ENCODE measurements at places on chromosomes 3 and 15.
A peak's percentile ranks its signal among the peaks of the same experiment; 100 is the strongest.

GRCh38 chr3:162626172-162626571 lies 1129.6 kb downstream of the OTOL1 start:
- DNase-seq: no peak

DNA sequence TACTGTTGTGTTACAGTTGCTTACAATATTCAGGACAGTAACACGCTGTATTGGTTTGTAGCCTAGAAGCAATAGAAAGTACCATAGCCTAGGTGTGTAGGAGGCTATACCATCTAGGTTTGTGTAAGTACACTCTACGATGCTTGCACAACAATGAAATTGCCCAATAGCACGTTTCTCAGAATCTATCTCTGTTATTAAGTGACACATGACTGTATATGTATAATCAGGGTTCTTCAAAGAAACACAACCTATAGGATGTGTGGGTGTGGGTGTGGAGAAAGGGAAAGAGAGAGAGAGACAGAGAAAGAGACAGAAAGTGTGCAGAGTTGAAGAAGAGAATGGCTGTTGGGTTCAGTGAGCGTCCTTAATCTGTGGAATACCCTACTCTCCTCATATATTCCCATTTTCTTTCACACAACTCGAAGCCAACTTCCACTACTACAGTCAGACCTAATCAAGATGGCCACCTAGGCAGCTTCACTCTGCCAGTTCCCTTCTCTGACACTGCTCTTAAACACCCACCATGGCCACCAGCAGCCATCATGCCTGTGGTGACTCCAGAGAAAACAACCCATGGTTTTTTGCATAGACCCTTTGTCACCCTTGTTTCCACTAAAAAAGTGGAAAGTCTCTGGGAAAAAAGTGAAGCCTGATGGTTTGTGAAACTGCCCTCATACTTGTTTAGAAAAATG lies 5.8 kb upstream of the PPP4R2 start:
- no peak for DNase-seq

GRCh38 chr3:104176706-104177105 lies 1190.0 kb upstream of the ALCAM start:
- DNase-seq: no peak

GRCh38 chr3:115698851-115699591 lies 75.7 kb downstream of the GAP43 start:
- DNase-seq: no peak

- no peak for DNase-seq
Observed at GRCh38 chr3:186514296-186515002, 29.7 kb downstream of the CRYGS start.

DNA sequence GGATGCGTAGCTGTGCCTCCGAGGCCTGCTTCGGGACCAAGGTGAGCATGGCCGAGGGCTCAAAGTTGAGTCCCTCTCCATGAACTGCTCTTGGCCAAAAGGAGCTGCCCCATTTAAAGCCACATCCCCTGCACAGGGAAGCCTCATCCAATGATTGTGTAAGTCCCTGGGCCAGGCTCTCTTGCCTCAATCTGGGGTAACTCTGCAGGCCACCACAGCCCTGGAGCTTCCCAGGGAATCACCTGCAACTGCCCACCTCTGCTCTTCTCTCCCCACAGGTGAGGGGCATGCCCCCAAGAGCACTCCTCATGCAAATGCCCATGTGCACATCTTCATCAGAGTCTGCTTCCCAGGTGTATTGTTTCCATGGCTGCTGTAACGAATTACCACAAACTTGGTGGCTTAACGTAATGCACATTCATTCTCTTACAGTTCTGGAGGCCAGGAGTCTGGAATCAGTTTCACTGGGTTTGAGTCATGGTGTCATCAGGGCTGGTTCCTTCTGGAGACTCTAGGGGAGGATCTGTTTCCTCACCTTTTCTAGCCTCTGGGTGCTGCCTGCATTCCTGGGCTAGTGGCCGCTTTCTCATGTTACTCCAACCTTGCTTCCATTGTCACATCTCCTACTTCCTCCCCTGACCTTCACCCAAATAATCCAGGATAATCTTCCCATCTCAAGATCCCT lies 25.0 kb upstream of the LOXL1 start:
- no peak for DNase-seq

GRCh38 chr3:57281715-57282114 lies 10.8 kb downstream of the ASB14 start:
- DNase-seq: peak; percentile 55

DNA sequence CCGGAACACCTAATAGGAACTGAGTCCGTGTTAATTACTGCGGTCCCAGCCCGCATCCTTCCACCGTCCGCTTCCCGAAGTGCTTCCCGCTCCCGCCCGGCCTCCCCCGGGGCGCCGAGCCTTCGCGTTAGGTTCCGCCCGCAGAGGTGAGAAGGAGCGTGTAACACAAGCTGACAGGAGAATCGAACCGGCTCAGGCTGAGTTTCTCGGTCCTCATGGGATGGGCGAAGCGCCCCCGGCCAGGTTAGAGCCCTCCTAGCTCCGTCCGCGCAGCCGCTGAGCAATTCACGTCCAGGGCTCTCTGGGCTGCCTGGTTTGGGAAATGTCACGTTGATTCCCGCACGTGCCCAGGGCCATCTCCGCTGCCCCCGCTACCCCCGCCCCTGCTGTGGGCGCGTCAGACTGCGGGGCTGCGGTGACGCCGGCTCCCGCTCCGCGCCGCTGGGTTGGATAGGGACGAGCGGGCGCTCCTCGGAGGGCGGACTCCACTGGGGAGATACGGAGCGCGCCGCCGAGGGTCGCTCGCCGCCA lies 954 bp downstream of the CLDN11 start:
- DNase-seq: no peak

GRCh38 chr3:131608741-131609140 lies 106.0 kb upstream of the MRPL3 start:
- no peak for DNase-seq

GRCh38 chr3:187196573-187197334 lies 532 bp upstream of the RTP1 start:
- DNase-seq: no peak

- DNase-seq: no peak
Observed at GRCh38 chr3:100425316-100425715, 24.0 kb downstream of the LNP1 start.

DNA sequence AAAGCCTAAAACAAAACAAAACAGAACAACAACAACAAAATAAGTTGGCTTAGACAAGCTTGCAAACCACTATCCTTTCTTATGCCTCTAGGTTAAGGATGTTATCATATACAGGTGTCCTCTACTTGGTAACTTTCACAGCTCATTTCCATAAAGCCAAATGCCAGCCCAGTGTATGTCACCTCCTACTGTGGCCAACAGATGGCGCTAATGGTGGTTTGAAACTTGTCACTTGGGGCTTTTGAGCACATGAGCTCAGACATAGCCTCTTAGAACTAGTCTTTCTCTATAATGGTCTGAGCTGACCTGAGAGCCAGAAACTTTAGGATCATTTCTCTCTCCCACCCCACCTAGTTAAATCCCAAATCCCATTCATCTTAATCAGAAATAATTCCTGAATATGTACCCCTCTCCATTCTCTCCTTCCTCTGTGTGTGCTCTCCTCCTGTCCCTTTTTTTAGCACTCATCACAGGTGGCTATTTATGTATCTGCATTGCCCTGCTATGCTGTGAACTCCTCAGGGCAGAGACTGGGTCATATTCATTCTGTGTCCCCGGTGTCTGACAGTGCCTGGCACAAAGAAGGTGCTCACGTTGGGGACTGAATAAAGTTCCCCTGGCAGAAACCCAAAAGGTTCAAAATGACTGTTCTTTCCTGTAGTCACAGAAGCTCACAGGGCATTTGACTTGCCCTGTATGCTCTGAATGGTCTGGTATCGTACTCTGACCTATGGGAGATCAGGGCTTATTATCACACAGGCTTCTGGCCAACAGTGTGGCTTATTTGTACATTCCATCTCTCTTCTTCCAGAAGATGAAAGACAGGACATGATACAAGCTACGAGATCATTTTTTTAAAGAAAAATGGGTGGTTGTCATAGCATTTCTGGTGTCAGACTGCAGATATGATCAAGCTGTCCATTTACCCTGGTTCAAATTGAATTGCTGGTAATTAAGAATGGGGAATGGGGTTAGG lies 319.3 kb upstream of the AZI2 start:
- DNase-seq: peak; percentile 50

DNA sequence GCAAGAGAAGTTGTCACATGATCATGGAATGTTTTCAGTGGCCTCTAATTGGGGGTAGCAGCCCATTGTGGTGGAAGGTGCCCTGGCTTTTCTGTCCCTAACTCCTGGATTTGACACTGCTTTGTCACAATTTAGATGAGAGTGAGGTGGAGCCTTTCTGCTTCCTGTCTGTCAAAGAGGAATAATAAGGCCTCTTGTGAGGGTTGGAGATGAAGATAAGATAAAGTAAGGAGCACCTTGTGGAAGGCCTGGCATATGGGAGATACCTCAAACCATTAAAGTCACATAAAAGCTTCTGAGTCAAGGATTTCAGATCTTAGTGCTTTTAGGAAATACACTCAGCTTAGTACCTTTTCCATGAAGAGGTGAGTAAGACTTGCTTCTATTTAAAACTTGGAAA lies 172.6 kb upstream of the FAM3D start:
- no peak for DNase-seq

DNA sequence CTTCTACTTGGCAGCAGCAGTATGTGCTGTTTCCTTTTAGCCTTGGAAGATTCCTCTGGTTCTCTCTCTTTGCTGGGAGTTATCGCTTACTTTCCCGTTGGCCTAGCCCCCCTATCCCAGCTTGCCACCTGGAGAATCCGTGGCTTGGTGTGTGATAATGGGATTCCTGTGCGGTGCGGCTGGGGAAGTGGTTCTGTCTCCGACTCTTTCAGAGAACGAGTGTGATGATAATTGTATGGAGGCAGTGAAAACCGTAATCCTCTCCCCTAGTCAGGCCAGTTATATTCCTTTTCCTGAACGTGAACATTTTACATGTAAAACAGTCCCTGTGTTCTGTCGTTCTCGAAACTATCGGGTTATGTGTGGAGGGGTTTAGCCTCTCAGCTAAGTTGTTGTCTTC lies 300.1 kb upstream of the C2CD4B start:
- DNase-seq: no peak

- no peak for DNase-seq
Observed at GRCh38 chr3:94024385-94024784, 4.0 kb downstream of the STX19 start.

- DNase-seq: no peak
Observed at GRCh38 chr15:91133511-91133910, 33.5 kb downstream of the SV2B start.
